ENCODE measurements at places on chromosomes 11 and 22.

DNA sequence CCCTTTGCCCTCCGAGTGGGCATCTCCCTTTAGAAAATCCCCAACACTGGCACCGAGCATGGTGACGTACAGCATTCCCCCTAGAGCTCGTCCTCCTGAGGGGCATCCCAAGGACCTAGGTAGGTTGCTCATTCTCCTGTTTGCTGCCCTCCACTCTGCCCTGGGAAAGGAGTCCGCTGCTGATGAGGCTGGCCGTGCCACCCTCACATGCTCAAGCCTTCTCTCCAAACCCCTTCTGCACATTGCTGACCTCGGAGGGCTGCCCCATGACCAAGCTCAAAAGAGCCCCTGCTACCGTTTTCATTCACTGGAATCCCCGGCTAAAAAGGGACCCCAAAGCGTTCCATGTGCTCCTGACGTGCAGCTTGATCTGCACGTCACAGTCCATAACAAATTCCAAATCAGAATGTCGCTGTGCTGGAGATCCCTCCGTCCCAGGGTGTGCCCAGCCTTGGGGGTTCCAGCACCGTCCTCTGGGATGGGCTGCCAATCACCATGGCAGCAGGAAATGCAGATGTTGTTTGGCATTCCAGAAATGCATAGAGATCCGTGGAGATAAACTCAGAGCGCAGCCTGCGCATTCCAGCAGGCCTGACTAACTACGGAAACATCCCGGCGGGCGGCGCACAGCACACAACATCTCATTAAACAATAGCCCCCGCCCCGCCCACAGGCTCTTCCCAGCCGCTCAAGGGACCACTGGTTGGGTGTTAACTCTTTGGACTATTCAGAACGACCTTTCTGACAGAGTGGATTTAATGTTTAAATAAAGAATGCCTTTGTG lies 26.3 kb upstream of the GNB1L start:
- no peak for DNase-seq

GRCh38 chr22:48811885-48812284 lies 1015.8 kb downstream of the BRD1 start:
- DNase-seq: no peak

GRCh38 chr11:1242289-1242688 lies 19.4 kb downstream of the MUC5B start:
- DNase-seq: no peak

- DNase-seq: no peak
Observed at GRCh38 chr11:96316869-96317268, 26.1 kb downstream of the MAML2 start.

DNA sequence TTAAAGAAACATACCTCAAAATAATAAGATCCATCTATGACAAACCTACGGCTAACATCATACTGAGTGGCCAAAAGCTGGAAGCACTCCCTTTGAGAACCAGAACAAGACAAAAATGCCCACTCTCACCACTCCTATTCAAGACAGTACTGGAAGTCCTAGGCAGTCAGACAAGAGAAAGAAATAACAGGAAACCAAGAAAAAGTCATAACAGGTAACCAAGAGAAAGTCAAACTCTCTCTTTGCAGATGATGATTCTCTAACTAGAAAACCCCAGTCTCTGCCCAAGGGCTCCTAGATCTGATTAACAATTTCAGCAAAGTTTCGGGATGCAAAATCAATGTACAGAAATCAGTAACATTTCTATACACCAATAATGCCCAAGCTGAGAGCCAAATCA lies 35.6 kb downstream of the TMEM123 start:
- no peak for DNase-seq

DNA sequence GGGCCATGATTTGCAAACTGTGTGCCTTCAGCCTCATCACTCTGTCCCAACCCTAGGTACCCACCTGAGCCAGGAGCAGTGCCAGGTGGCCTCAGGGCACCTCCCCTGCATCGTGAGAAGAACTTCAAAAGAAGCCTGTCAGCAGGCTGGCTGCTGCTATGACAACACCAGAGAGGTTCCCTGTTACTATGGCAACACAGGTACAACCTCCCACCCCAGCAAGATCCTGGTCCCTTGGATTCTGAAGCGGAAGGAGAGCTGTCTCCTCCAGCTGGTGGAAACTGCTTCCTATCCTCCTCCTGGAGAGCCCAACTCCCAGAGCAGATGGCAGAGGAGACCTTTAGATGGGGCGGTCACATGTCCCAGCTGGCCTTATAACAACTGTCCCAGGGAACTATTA lies 2.9 kb downstream of the ZP1 start:
- no peak for DNase-seq

Measured in hippocampal formation (tissue), 2 donors.